ENCODE measurements at places on chromosomes 1 and 21.
A peak's percentile ranks its signal among the peaks of the same experiment; 100 is the strongest.

- peak; percentile 64 for DNase-seq
Observed at GRCh38 chr1:92080128-92080985, at the start of gene BTBD8. TSS of gene BTBD8 (plus strand) at chr1:92080345. CDS start at chr1:92080572, 227 bp downstream.

- peak; percentile 39 for DNase-seq
Observed at GRCh38 chr1:59434336-59434735, 137.4 kb downstream of the FGGY start.

- peak; percentile 79 for DNase-seq
Observed at GRCh38 chr1:109385417-109385816, 12.3 kb downstream of the SORT1 start.

- DNase-seq: peak; percentile 96
Observed at GRCh38 chr1:116340506-116341231, 32.4 kb upstream of the ATP1A1 start.

DNA sequence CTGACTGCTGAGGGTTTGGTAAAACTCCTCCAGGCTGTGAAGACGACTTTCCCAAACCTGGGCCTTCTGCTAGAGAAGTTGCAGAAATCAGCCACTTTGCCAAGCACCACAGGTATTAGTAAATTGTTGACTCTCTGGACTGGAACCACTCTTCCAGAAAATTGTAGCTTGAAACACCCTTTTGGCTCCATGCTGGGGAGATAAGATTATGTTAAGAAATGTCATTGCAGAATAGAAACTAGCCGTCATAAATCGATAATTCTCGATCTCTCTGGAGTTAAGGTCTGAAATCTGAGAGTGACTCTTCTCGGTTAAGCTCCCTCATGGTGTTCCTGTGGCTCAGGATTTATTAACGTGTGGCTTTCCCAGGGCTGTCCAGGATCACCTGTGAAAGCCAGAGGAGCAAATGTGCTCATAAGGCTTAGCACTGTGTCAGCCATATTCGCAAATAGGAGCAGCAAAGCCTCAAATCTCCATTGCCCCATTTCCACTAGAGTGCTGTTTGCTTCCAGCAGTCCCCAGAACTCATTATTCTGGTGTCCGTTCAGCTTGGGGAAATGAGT lies 54.6 kb downstream of the ZBTB40 start:
- no peak for DNase-seq

DNA sequence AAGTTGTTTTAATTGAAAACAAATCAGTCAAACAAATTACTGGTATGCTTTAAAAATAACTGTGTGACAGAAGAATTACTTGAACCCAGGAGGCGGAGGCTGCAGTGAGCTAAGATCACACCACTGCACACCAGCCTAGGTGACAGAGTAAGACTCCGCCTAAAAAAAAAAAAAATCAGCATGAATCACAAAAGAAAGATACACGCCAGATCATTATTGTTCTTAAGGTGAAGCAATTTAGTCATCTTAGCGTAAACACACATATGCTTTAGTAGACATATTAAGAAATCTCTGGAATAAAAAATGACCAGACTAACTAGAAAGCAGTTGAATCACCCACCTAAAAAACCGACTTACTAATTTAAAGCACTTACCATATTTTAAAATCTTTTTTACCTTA lies 20.2 kb downstream of the RERE start:
- peak; percentile 48 for DNase-seq

DNA sequence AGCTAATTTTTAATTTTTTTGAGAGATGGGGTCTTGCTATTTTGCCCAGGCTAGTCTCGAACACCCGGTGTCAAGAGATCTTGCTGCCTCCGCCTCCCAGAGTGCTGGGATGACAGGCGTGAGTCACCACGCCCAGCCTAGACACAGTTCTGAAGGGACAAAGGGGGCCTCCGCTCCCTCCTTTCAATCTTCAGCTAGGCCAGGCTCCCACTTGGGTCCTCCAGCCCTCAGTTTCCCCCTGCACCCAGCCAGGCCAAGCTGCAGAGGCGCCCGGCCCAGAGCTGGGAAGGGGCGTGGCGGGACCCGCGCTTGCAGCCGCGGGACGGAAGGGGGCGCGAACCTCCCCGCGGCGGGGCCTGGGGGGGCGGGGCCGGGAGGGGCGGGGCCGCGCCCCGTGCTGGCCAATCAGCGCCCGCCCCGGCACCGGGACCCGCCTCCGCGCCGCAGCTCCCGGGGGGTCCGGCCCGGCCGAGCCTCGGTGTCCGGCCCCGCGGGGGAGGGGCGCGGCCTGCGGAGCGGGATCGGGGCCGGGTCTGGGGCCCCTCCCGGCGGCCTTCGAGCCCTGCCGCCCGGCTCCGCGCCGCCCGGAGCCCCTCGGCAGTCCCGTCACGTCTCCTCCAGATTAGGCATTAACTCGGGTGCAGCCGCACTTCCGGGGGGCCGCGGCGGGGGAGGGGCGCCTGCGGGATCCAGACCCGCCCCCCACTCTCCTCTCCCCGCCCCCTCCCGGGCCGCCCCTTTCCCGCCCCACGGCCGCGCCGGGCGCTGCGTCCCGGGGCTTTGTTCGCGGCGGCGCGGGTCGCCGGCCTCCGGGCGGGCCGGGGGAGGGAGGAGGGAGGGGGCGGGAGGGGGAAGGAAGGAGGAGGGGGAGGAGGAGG lies 559 bp upstream of the AGRN start:
- peak; percentile 64 for DNase-seq

- no peak for DNase-seq
Observed at GRCh38 chr1:54795841-54796468, 5.2 kb downstream of the TTC22 start.

GRCh38 chr21:41966872-41967621 lies 13.2 kb upstream of the C2CD2 start:
- no peak for DNase-seq

- DNase-seq: no peak
Observed at GRCh38 chr21:9735421-9735961, 785.9 kb upstream of the TPTE start.

- DNase-seq: peak; percentile 30
Observed at GRCh38 chr21:33478935-33479678, 667 bp downstream of the TMEM50B start.

DNA sequence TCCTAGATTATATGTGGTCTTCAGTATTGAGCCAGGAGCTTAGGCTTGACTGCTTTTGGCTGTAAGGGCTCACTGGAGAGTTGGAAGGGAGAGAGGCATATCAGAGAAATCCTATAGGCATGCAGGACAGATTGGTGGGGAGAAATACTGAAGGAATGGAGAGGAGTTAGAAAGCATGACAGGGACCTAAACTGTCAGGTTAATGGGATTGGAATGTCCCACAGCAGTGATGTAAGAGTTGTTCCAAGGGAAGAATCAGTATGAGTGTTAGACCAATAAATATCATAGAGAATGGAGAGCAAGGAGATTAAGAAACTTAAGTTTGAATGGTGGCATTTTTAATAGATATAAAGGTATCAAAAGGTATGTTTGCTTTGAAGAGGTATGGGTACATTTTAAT lies 39.7 kb downstream of the SLC35A3 start:
- DNase-seq: peak; percentile 23

GRCh38 chr1:185528084-185528676 lies 206.0 kb upstream of the HMCN1 start:
- no peak for DNase-seq

DNA sequence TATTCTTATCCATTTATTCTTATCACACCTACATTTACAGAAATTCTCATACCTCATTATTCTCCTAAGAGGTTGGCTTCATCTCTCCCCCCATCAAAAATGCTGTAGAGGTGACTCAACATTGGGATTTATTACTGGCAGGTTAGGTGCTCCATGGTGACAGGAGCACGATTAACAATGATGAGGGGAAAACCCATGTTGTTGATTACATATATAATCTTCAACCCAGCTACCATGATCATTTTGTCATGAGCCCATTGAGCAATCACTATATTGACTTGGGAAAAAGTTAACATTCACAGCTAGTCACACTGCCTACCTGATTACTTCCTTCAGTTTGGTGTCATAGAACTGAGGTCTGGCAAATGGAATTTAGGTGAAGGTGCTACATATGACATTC lies 712.1 kb upstream of the CHRM3 start:
- DNase-seq: peak; percentile 62

DNA sequence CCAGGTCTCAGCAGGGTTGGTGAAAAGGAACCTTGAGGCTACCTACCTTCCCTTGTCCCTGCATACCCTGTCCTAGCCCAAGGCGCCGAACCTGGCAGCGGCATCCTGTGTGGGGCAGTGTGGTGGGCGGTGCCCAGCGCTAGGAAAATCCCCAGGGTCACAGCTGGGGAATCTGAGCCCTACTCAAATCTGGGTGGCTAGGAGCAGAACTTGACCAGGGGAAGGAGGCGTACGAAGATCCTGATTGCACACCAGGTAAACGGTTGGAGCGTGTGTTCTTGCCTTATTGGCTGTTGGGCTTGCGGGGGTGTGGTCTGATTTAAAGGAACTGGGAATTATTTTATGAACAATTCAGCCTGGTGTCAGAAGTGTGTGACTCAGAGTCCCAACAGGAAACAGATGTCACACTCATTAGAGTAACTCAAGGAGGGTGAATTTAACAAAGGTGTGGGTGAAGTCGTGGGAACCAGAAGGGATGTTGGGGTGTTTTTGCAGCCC lies 118.6 kb downstream of the LRIG2 start:
- DNase-seq: peak; percentile 55

GRCh38 chr1:103266036-103266435 lies 157.7 kb upstream of the COL11A1 start:
- no peak for DNase-seq

- DNase-seq: peak; percentile 91
Observed at GRCh38 chr21:43767984-43768867, 7.9 kb downstream of the CSTB start.

GRCh38 chr21:34625030-34625593 lies 10.2 kb upstream of the RCAN1 start:
- DNase-seq: peak; percentile 14

- DNase-seq: peak; percentile 22
Observed at GRCh38 chr1:220786337-220787068, at the start of gene MTARC1. TSS of gene MTARC1 (plus strand) at chr1:220786913. CDS start at chr1:220786945, 32 bp downstream.

DNA sequence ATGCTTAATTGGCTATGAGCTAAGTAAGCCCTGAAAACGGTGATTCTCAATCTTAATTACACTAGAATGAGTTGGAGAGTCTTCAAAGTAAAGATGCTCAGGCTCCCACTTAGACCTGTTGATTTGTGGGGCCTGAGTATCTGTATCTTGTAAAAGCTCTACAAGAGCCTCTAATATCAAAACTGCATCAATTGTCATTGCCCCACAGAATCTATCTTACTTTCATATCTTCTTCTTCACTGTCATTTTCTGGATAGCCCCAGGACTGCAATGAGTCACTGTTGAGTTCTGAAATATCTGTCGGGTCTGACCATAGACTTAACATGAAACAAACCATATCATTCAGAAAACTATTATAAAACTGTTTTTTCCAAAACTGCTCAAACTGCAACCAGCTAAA lies 102.8 kb upstream of the SERTAD4 start:
- DNase-seq: no peak

DNA sequence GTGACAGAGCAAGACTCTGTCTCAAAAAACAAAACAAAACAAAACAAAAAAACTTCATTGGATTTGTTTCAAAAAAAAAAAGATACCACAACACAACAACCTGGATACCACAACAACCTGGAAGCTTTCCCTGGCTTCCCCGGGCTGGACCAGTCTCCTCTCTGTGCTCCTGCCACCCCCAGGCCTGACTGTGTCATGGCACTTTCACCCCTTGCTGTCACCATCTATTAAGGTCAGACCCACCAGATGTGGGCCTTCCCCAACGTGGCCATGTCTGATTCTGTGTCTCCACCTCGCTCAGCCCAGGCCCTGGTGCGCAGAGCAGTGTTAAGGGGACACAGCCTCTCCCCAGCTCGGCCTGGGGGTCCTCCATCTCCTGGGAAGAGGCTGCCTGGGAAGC lies 28.3 kb upstream of the ACOT11 start:
- DNase-seq: no peak

DNA sequence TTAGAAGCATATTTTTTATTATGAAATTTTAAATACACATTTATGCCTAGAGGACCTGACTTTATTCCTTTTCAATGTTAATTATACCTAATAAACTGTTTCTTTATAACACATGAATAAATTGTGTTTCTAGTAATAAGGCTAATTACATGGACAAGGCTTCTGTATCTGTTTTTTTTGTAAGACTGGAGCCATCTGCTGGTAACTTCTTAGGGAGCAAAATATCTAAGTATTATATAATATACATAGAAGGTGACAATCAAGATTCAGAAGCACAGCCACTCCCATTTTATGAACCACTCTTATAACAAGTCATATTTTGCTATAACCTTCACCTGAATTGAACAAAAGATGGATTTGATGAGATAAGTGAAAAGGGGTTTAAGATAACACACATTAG lies 84.2 kb downstream of the LBR start:
- DNase-seq: peak; percentile 37

GRCh38 chr1:245772325-245772724 lies 617.5 kb downstream of the KIF26B start:
- DNase-seq: no peak

DNA sequence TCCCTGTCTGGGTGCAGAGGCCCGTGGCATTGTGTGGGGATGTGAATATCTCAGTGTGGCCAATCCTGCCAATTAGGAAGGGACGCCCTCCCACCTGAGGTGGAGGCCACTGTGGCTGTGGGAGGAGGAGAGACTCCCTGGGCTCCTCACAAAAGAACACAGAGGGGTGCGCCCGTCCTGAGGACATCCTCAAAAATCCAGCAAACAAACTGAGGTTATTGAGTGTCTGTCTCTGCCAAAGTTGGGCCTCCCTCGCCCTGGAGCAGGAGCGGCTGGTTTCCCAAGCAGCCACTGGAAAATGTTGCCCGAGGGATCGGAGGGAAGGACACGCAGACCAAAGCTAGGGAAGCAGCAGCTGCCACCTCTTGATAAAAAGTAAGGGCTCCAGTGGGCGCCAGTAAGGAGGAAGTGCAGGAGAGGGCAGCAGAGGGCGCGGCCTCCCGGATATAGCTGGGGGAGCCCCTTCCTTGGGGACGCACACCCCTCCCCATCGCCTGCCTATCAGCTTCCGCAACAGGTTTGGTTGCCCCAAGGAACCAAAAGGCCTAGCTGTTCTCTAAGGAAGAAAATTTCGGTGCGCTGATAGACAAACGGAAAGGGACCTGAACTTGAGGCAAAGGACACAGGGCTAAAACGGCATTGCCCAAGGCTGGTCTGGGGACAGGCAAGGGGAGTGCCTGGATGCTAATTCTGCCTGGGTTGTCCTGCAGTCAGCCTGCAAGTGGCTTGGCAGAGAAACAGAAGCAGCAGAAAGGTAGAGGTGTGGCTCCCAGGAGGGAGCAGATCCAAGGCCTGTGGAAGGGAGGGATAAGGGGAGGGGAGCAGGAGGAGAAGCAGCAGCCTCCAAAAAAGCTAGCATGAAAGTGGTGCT lies 1.7 kb upstream of the GRIK3 start:
- no peak for DNase-seq

Data from renal cortical epithelial cell (primary cell).